ENCODE measurements at places on chromosomes 6 and 20.
A peak's percentile ranks its signal among the peaks of the same experiment; 100 is the strongest.

GRCh38 chr6:44615621-44616020 is 228.1 kb downstream of the CDC5L start:
- H3K27ac ChIP-seq = no peak overlapping the region
- H3K36me3 ChIP-seq = no peaks in the 10 kb centered on the region
- no peak overlapping the region for H3K4me3 ChIP-seq
- peaks cover 10% of the 10 kb centered on the region for H3K4me1 ChIP-seq
- no peaks in the 10 kb centered on the region for H3K27me3 ChIP-seq

DNA sequence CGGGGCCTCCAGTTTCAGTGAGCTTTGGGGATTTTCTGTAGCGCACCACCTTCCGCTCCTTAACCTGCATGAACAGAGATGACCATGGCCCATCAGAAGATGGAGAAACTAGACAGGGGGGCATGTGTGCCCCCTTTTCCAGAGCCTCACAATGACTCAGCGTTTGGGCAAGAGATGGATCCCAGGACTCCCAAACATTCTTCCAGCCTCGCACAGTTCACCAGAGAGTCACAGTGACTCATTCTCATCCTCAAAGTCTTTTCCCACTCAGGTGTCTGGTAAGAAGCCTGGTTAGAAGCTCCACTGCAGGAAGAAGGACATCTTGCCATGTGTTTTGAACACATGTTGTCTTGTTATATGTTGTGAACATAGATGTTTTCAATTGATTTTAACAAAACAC is 76.2 kb upstream of the FRMD1 start:
- H3K27me3 ChIP-seq = peaks cover 60% of the 10 kb centered on the region
- H3K27ac ChIP-seq = no peak overlapping the region
- H3K4me3 ChIP-seq = no peak overlapping the region
- no peaks in the 10 kb centered on the region for H3K36me3 ChIP-seq
- no peaks in the 10 kb centered on the region for H3K4me1 ChIP-seq

DNA sequence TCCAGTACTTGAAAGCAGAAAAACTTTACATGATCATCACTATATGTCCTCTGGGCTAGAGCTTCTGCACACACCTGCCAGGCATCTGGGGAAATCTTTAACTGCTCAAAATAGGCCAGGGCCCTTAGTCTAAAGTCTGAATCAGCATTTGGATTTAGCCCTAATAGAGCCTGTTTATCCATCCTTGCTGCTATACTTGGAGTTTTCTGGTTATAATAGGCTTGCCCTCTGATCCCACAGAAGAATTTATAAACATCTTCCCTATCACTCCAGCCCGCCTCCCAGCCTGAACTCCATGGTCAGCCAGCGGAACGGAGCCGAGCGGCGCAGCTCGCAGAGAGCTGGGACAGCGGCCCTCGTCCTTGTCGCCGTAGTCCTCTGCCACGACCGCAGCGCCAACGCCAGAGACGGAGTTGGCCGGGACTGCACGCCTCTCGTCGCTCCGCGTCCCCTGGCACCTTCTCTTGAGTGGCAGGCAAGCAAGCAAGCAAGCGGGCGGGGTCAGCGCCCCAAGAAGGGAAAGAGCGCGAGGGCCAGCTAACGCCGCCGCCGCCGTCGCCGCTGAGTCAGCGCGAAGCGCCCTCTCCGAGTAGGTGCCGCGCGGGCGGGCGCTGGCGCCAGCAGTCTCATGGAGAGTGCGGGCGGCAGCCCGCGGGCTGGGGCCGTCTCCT is 25.4 kb upstream of the ASIP start:
- H3K4me1 ChIP-seq = peaks cover 11% of the 10 kb centered on the region
- no peak overlapping the region for H3K4me3 ChIP-seq

- H3K27me3 ChIP-seq = no peaks in the 10 kb centered on the region
- no peak overlapping the region for H3K27ac ChIP-seq
- no peak for DNase-seq
Measured at GRCh38 chr6:118992186-118992795, 57.3 kb upstream of the MCM9 start.

DNA sequence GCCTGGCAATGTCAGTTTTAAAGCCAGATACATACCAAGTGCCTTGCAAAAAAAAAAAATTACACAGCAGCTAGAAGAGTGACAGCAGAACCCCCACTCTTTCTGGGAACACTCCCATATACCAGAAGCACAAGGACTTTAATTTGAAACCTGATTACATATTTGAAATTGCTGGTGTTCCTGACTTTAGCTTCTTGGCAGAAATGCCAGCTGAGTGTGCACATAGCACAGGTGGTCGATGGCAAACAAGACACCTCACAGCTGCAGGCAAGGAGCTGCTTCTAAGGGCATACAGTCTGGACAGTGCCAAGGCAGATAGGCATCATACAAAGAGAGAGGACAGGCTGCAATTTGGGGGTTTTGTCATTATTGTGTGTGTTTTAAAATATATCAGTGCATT is 150.7 kb upstream of the SGK1 start:
- no peaks in the 10 kb centered on the region for H3K27me3 ChIP-seq
- DNase-seq = no peak
- H3K36me3 ChIP-seq = no peaks in the 10 kb centered on the region
- H3K27ac ChIP-seq = no peak overlapping the region
- H3K4me3 ChIP-seq = no peak overlapping the region
- H3K4me1 ChIP-seq = no peaks in the 10 kb centered on the region

DNA sequence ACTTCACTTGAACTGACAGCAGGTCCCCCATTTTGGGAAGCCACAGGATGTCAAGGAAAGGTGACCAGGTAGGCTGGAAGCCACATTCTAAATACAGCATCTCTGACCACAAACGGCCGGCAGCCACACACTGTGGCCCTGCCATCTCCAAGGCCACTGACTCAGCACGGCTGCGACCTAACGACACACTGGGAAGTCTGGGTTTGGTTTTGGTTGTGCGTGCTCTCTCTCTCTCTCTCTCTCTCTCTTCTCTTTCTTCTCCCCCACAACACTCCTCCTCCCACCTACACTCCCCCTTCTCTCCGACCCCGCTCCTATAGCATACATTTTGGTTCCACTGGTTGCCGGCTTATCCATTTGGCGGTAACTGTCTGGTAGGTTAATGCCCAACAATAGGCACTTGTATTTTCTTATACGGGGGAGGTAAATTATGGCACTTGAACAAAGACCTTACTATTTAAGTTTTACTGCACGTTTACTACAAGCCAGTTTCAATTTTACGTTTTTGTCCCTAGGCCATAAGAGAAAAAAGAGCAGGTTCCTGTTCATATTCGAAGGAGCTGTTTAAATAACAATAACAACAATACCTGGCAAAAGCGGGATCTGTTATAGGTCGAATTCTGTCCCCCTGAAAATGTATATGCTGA is 103.6 kb downstream of the GMDS start:
- H3K27me3 ChIP-seq = no peaks in the 10 kb centered on the region
- H3K27ac ChIP-seq = peak overlapping the region; percentile 8
- no peaks in the 10 kb centered on the region for H3K36me3 ChIP-seq
- DNase-seq = peak; percentile 89
- peaks cover 48% of the 10 kb centered on the region for H3K4me1 ChIP-seq

- peaks cover 4% of the 10 kb centered on the region for H3K4me1 ChIP-seq
- DNase-seq = no peak
- H3K27me3 ChIP-seq = no peaks in the 10 kb centered on the region
- H3K36me3 ChIP-seq = peaks cover 2% of the 10 kb centered on the region
Measured at GRCh38 chr6:110652520-110652919, 162.7 kb downstream of the CDK19 start.

- no peak overlapping the region for H3K4me3 ChIP-seq
- no peaks in the 10 kb centered on the region for H3K4me1 ChIP-seq
- no peaks in the 10 kb centered on the region for H3K36me3 ChIP-seq
- DNase-seq = no peak
Measured at GRCh38 chr6:14671261-14671681, 553.7 kb downstream of the CD83 start.

DNA sequence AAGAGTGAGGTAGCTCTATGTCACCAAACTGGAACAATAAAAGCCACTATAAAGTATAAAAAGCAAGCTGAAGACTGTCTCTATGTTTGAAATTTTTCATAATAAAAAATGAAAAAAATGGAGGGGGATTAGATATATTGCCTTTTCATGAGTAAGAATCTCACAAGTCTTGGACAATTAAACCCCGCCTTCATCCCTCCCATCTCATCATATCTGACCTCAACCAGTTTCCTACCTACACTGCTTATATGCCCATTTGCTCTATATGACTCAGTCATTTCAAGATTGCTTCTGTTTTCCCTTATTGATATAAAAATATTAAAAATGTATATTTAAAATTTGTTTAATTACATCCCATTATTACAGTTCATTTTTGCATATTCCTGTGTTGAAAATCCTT is 2.9 kb upstream of the TRIM39 start:
- peaks cover 42% of the 10 kb centered on the region for H3K4me1 ChIP-seq
- no peak overlapping the region for H3K27ac ChIP-seq
- H3K27me3 ChIP-seq = no peaks in the 10 kb centered on the region
- H3K36me3 ChIP-seq = peaks cover 10% of the 10 kb centered on the region

DNA sequence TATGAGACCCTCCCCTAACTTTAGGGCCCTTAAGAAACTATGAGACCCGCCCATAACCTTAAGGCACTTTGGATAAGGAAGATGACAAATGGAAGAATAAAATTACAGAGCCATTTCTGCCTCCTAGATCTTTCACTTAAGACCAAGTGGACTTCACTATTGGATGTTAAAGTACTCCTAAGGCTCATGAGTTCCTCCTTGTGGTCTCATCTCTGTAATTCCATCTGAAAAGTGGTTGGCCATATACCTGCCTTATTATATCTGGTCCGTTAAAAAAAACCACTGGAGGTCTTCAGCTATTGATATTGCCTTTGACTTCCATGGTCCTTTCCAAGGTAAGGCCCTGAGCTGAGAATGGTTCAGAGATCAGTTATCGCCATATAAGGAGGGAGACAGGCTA is 310.3 kb downstream of the EYA4 start:
- H3K4me3 ChIP-seq = no peak overlapping the region
- no peaks in the 10 kb centered on the region for H3K4me1 ChIP-seq
- no peaks in the 10 kb centered on the region for H3K27me3 ChIP-seq
- no peak for DNase-seq
- H3K36me3 ChIP-seq = no peaks in the 10 kb centered on the region

DNA sequence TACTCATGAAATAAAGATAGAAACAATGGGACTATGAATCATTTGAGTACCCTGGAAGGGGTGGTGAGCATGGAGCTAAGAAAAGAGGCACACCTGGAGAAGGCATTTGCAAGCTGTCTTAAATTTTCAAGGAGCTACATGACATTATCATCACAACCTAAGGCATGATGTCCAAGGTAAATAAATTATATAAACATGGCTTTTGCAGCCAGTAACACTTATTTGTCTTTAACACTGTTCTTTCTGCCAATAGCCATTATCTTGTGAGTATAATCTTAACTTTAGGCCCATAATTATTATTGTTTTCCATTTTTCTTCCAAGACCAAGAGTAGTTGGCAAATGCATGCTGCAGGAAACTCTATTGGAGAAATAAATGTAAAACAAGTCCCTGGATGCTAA is 63.7 kb downstream of the ALDH5A1 start:
- no peaks in the 10 kb centered on the region for H3K4me1 ChIP-seq
- no peak for DNase-seq
- no peak overlapping the region for H3K27ac ChIP-seq
- no peak overlapping the region for H3K4me3 ChIP-seq

DNA sequence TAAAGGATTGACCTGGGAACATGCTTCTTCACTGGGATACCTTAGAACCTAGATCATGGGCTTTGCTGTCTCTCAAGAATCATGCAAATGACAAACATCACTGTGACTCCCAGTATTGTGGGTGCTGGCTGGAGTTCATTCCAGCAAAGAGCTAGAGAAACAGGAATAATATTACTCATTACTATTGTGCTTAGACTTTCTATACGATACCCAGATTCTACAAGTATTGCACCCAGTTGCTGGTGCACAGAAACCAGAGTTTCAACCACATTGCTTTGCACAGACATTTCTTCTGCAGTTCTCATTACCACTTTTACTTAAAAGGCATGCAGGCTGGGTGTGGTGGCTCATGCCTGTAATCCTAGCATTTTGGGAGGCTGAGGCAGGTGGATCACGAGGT is 220.4 kb upstream of the ZNF217 start:
- H3K27ac ChIP-seq = no peak overlapping the region
- H3K36me3 ChIP-seq = no peaks in the 10 kb centered on the region
- no peaks in the 10 kb centered on the region for H3K4me1 ChIP-seq
- H3K4me3 ChIP-seq = no peak overlapping the region
- DNase-seq = no peak

- H3K4me1 ChIP-seq = peaks cover 32% of the 10 kb centered on the region
- peak within 1 kb of the TSS; percentile 89 for H3K27ac ChIP-seq
- H3K4me3 ChIP-seq = peak within 1 kb of the TSS; percentile 60
Measured at GRCh38 chr6:33711140-33712129, at the start of gene UQCC2. Gene UQCC2, minus strand, starts transcription at chr6:33711700. Its CDS starts 14 bp downstream, at chr6:33711686.

DNA sequence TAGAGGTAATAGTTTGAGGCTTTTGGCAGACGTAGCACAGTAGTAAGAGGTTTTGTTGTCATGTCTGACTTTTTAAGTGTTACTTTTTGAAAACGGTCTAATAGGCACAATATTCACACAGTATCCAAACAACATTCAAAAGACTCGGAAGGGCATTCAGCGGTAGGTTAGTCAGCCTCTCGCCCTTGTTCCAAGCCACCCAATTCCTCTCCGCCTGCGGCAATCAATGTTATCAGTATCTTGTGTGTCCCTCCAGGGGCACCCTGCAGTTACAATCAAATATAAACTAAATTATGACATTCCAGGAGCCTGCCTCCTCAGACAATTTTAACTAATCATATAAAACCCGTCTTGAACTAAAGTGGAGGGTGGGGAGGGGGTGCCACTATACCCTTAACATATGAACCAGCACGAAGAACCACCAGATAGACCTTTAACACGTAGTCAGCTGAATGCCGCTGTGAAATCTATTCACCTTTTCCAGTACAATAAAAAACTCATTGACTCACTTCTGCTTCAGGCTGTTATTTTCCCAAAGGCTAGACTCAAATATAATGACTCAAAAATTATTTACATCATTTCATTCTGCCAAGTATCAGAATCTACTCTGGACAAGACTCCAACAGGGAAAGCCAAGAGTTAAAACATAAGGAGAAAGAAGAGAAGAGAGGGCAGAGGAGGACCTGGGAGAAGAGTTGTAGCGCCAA is 1.6 kb downstream of the TENT5A start:
- peak overlapping the region; percentile 40 for H3K27ac ChIP-seq
- peak overlapping the region; percentile 99 for H3K4me3 ChIP-seq
- H3K4me1 ChIP-seq = peaks cover 25% of the 10 kb centered on the region
- no peaks in the 10 kb centered on the region for H3K27me3 ChIP-seq
- peaks cover 9% of the 10 kb centered on the region for H3K36me3 ChIP-seq
- DNase-seq = no peak

- H3K4me1 ChIP-seq = peaks cover 15% of the 10 kb centered on the region
- DNase-seq = no peak
- no peak overlapping the region for H3K4me3 ChIP-seq
- H3K36me3 ChIP-seq = no peaks in the 10 kb centered on the region
- no peaks in the 10 kb centered on the region for H3K27me3 ChIP-seq
Measured at GRCh38 chr6:134169871-134170486, 117.6 kb upstream of the SLC2A12 start.

GRCh38 chr6:142376800-142377496 is 75.1 kb downstream of the ADGRG6 start:
- no peak overlapping the region for H3K4me3 ChIP-seq
- no peak overlapping the region for H3K27ac ChIP-seq
- H3K4me1 ChIP-seq = peaks cover 27% of the 10 kb centered on the region
- H3K36me3 ChIP-seq = no peaks in the 10 kb centered on the region
- no peaks in the 10 kb centered on the region for H3K27me3 ChIP-seq

GRCh38 chr20:49687595-49688567 is 25.8 kb downstream of the B4GALT5 start:
- H3K27ac ChIP-seq = no peak overlapping the region
- H3K4me1 ChIP-seq = peaks cover 43% of the 10 kb centered on the region
- no peaks in the 10 kb centered on the region for H3K36me3 ChIP-seq
- H3K27me3 ChIP-seq = no peaks in the 10 kb centered on the region
- no peak for DNase-seq

All from common myeloid progenitor, CD34-positive (primary cell).